ENCODE measurements at places on chromosomes 5 and 9.

DNA sequence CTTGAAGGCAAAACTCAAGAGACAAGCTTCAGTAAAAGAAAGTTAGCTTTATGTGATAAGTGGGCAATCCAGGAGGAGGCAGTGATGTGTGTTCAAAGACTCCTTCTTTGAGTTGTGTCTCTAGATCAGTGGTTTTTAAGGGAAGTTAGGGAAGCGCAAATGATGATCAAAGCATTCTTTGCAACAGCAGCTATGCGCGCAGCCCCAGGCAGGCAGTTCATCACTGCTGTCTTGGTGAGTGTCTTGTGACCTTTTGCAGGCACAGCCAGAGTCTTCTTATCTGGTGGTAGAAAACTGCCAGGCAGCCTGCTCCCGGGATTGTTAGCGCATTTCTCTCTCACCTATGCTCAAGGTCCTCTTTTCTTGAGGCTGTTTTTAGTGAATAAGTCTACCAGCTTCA is 40.3 kb upstream of the CLK4 start:
- DNase-seq, result no peak

- DNase-seq, result peak; percentile 49
These were observed 41.2 kb upstream of the TRIO start for GRCh38 chr5:14101922-14102321.

DNA sequence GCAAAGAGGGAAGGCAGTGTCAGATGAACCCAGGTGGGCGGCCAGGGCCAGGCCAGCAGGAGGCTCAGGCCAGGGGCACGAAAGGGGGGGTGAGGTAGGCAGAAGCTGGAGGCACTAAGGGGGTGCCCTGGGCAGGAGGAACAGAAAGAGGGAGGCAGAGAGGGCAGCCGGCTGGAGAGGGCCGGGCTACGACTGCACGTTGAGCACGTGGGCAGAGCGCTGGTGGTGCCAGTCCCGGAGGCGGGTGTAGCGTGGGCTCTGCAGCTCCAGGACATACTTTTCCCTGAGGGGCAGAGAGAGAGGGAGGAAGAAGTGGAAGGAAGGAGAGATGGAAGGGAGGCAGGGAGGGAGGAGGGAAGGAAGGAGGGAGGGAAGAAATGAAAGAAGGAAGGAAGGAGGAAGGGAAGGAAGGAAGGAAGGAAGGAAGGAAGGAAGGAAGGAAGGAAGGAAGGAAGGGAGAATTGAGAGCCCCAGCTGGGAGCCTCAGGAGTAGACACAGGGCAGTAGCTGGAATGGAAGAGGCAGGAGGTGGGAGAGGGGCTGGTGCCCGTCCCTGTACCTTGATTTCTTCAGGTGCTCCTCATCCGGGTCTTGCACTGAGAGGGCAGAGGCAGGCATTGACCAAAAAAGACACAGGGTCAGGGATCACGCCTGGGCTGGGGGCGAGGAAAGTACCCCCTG is 7.0 kb downstream of the PDLIM7 start:
- no peak for DNase-seq

DNA sequence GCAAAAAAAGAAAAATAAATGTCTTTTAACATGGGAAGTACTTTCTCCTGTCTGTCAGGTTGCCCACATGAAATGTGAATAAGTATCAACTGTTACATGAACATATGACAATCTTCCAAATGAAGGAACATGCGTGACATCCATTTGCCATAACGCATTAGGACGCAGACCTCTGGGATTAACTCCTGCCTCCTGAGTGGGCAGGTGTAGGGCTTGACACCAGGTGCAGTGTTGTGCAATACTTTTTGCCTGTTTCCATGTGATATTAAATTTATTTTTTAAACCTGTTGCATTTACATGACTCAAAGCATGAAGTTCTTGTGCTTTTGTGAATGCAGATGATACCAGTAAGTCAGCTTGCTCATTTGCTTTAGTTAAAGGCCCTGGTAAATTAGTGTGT is 8.7 kb upstream of the TMEM141 start:
- DNase-seq, result no peak

DNA sequence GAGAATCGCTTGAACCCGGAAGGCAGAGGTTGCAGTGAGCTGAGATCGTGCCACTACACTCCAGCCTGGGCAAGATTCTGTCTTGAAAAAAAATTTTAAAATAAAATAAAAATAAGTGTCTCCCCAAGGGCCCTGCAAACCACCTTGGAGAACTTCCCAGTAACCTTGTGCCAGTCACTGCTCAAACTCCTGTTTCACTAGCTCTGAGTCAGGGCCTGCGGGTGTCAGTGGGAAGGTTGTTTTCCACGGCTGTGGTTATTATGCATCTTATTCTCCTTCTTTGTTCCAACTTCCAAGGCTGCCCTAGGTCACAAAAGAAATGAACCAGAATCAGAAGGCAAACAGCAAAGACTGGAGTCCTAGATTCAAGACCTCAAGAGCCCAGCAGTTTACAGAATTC is 246.7 kb downstream of the ADAMTSL1 start:
- peak; percentile 42 for DNase-seq

DNA sequence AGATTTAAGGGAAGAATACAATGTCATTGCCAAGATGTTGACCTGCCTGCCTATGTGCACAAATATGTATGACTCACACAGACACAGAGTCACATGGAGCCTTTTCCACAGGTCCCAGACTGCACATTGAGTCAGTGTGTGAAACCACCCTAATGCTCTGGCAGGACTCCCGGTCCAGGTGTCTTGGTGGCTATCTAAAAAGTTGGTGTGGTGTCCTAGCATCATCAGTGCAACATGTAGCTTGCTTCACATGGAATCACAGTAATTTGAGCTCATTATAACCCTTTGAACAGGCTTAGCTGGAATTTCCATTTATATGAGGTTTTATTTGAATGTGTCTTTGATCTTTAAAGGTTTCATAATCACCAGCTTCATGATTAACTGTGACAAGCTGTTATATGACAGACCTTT is 10.7 kb downstream of the IFNA5 start:
- peak; percentile 38 for DNase-seq

GRCh38 chr9:69689991-69690538 is 17.9 kb upstream of the APBA1 start:
- no peak for DNase-seq

DNA sequence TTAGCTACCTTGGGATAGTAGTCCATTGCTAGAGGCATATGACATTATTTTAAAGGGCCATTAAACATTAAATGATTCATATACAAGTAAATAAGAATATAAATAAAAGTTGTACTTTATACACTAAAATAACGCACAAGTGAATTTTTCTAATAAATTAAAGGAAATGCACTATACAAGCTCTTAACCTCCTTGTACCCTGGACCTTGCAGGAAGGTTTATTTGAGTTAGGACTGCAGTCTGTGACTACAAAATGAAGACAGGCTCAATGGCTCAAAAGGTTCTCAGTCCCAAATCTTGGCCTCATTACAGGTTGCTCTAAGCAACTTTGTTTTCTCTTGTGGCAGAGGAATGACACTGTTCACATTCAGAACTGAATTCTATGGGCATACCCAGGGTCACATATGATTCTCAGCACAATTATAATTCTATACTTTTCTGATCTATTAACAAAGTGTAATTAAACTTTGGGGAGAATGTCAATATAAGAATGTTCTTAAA is 34.4 kb downstream of the FEM1C start:
- no peak for DNase-seq

DNA sequence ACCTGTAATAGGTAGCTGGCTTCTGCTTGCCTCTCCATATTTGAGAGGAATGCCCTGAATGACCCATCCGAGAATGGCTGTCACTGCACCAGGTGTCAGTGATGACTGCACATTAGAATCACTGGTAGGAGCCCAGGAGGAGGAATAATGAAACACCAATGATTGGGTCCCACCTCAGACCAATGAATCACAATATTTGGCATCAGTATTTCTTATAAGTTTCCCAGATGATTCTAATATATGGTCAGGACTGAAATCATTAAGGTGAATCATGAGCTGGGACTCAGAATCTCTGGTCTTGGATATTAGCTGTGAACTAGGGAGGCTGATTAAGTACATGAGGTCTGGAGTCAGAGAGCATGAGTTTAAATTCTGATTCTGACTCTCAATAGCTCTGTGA is 23.4 kb downstream of the ARSB start:
- DNase-seq, result peak; percentile 37

DNA sequence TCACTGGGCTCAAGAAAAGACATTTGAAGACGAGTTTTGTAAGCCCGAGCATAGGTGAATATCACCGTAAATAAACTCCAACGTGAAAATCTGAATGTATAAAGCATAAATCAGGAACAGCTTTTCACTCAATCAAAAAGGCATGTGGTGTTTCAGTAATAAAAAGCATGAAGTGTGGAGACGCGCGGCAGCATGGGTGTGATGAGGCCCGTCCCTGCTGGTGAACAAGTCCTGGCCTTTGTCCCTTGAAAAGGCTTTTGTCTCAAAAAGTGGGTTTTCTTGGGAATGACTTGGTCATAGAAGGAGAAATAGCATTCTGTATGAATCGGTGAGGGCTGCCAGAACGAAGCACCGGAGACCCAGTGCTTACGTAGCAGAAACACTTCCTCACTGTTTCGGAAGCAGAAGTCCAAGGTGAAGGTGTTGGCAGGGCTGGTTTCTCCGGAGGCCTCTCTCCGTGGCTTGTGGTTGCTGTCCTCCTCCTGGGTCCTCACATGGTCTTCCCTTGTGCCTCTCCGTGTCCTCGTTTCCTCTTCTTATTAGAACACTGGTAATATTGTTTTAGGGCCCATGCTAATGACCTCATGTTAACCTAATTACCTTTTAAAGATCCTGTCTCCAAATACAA is 24.9 kb downstream of the ROPN1L start:
- no peak for DNase-seq

DNA sequence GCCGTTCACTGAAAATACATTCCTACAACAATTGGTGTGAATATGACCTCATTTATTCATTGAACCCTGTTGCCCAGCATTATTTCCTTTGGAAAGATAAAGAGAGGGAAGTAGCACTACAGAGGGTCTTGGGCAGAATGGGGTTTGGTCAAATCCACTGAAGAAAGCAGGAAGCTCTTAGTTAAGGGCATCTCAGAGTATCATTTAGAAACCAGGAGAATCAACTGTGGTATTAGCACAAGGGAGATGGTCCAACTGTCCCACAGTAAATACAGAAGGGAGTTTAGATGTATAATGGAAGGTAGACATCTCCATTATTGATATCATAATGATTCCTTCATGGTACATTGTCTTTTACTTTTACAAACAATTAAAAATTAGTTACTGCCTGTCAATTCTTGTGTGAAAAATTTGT is 47.1 kb downstream of the LIX1 start:
- DNase-seq, result no peak

DNA sequence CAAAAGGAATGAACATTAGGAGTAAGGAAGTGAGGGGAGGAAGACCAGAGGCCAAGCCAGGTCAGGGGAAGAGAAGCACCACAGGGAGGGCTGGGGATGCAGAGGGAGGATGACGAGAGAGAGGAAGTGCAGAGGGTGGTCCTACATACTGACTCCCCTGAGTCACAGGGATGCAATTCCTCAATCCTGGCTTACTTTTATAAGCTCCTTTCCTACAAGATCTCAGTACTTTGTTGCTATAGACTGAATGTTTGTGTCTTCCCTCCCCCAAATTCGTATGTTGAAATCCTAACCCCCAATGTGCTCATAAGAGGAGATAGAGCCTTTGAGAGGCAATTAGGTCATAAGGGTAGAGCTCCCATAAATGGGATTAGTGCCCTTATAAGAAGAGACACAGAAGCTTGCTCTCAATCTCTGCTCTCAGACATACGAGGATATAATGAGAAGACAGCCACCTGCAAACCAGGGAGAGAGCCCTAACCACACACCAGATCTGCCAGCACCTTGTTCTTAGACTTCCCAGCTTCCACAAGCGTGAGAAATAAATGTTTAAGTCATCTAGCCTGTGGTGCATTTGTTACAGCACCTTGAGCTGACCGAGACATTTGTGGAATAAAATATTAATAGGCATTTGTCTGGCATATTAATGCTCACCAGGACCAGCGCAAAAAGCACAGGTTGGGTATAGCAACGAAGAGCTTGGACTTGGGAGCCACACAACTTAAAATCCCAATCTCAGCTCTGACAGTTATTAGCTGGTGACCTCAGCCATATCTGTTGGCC is 33.4 kb downstream of the GCNT4 start:
- peak; percentile 51 for DNase-seq

DNA sequence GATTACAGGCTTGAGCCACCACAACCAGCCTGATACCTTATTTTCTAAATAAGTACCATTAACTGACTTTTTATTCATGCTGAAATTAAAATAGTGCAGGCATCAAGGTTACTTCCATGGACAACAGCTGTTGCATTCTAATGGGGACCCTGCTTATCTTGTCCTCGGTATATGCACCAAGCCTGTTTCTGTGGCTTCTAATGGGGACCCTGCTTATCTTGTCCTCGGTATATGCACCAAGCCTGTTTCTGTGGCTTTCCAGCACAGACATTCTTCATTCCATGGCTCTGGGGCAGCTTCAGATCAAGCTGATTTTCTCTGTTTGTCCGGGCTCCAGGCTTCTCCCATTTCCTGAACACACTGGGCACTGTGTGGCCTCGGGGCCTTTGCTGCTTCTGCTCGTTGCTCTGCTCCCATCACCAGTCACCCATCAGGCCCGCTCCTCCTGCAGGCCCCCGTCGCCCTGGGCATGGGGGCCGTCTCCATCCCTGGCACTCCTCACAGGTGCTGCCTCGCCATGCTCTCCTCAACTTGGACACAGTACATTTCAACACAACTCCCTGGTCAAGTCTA is 30.7 kb downstream of the ZNF354A start:
- no peak for DNase-seq

- DNase-seq, result no peak
These were observed 447.8 kb downstream of the MTRR start for GRCh38 chr5:8316608-8317280.

DNA sequence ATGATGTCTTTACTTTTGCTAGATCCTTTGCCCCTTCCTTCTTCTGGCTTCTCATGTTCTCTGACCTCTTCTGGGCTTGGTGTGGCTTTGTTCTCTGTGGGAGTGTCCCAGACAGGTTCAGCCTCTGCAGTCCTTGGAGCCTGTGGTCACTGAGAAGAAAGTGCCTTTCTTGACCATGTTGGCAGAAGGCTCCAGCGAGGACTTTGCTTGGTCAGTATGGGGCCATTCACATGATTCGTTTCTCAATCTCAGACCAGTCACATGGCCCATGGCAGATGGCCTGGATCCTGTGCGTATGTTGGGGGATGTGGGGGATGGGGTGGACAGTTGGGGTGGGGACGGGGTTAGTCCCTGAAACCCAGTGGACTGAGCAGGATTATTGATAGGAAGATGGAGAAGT is 274.1 kb downstream of the ARHGAP26 start:
- no peak for DNase-seq

GRCh38 chr5:59792983-59793585 is 100.4 kb downstream of the PDE4D start:
- peak; percentile 91 for DNase-seq

DNA sequence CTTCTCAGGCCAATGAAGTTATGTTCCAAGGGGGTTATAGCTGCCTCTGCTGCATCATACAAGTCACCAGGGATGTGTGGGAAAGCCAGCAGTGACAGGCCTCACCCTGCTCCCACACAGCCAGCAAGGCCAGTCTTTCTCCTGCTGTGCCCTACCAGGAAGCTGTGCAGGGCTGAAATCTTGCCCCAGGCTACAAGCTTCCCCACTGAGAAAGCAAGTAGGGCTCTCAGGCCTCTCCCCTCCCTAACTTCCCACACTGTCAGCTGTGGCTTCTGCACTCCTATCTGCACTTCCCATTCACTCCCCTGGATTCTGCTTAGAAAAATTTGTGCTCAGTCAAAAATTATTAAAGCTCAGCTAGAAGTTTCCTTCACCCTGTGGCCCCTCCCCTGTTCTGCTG is 611.2 kb upstream of the ZNF608 start:
- DNase-seq, result no peak

- no peak for DNase-seq
These were observed 33.2 kb downstream of the MYO10 start for GRCh38 chr5:16902846-16903245.

GRCh38 chr5:129249886-129250285 is 155.3 kb downstream of the ISOC1 start:
- DNase-seq, result peak; percentile 26

- DNase-seq, result peak; percentile 59
These were observed at the start of gene UNC5A for GRCh38 chr5:176810081-176810597. Gene UNC5A (plus strand): TSS chr5:176810559. CDS start chr5:176810751, 192 bp downstream.
